ENCODE measurements at places on chromosomes 1 and 21. TPM values are rescaled to one million over a fixed set of nuclear protein-coding genes. Genes with fewer than 3 reads are reported as not detected.

CLEC20A gene
- total RNA-seq, result not detected

UMODL1 gene
- 0.39 TPM for total RNA-seq

DNA sequence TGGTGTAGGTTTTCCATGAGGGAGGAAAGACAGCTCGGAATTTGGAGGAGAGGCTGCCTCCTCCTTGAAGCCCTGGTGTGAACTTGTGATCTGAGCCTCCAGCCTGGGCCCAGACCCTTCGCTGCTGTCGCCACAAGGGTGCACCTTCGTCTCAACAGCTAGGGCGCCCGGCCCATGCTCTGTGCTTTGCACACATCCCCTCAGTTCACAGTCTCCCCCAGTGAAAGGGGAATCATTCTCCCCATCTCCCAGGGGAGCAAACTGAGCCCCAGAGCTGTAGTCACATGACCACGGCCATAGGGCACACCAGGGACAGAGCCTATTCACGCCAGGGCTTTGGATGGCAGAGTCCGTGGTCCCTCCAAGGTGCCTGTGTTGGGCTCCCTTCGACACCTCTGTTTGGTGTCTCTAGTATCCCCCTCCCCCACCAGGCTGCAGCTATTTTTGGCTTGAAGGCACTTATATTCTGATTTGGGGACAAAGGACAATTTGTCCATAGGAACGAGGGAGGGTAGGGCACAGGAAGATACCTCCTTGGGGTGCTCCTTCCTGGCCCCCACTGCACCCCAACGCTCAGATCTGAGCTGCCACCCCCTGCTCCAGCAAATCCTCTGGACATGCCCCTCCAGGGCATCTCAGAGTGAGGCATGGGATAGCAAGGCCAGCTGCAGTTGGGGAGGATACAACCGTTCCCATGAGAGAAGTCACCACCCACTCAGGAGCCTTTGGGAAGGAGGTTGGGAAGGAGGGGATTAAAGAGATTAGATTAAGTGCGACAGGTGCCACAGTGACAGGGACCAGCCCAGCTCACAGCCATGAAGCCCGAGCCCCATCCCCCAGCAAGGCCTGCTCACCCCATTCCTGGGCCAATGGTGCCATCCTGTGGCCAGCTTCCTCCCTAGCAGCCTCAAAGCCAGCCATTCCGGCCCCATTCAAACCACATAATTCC is 15.7 kb downstream of the MATN1 start:
- no peaks in the 10 kb centered on the region for H3K36me3 ChIP-seq
- no peaks in the 10 kb centered on the region for H3K4me1 ChIP-seq
- no peaks in the 10 kb centered on the region for H3K27me3 ChIP-seq
- no peak overlapping the region for H3K27ac ChIP-seq

AMY1B gene
- not detected for total RNA-seq

PCP4 gene
- not detected for total RNA-seq

GRCh38 chr1:230426246-230427093 is at the start of gene PGBD5:
TSS of gene PGBD5 (minus strand) at chr1:230426332. CDS start at chr1:230425928, 404 bp downstream.
- peak within 1 kb of the TSS; percentile 71 for H3K4me3 ChIP-seq
- H3K4me1 ChIP-seq, result peaks cover 13% of the 10 kb centered on the region
- H3K27ac ChIP-seq, result no peak within 1 kb of the TSS
- peaks cover 4% of the 10 kb centered on the region for H3K36me3 ChIP-seq

- no peaks in the 10 kb centered on the region for H3K4me1 ChIP-seq
- H3K27ac ChIP-seq, result no peak overlapping the region
- no peaks in the 10 kb centered on the region for H3K27me3 ChIP-seq
- no peak overlapping the region for H3K4me3 ChIP-seq
- DNase-seq, result no peak
Measured at GRCh38 chr1:245753807-245754206, 599.0 kb downstream of the KIF26B start.

DNA sequence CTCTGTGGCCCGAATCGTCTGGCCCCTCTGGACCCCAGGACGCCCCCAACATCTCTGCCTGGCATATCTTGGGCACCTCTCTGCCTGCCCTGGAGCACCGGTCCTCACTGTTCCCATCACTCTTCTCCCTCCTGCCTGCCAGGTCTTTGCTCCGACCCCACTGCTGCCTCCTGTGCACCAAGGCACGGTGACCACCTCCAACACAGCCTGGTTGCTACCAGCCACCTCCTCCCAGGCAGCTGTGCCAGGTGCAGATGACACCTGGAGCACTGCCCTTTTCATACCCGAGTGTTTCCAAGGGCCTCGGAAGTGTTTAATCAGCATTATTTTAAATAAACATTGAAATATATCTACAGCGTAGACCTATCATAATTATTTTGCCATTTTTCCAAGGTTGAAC is 31.3 kb downstream of the PKNOX1 start:
- H3K4me3 ChIP-seq, result no peak overlapping the region
- H3K27me3 ChIP-seq, result no peaks in the 10 kb centered on the region
- peaks cover 1% of the 10 kb centered on the region for H3K36me3 ChIP-seq
- no peak overlapping the region for H3K27ac ChIP-seq
- no peaks in the 10 kb centered on the region for H3K4me1 ChIP-seq

E2F2 gene
- 19.9 TPM for total RNA-seq

COL8A2 gene
- total RNA-seq, result 0.09 TPM
